ENCODE measurements at places on chromosomes 12 and 14.

GRCh38 chr12:111819191-111820158 is 22.6 kb upstream of the MAPKAPK5 start:
- no peak for DNase-seq

DNA sequence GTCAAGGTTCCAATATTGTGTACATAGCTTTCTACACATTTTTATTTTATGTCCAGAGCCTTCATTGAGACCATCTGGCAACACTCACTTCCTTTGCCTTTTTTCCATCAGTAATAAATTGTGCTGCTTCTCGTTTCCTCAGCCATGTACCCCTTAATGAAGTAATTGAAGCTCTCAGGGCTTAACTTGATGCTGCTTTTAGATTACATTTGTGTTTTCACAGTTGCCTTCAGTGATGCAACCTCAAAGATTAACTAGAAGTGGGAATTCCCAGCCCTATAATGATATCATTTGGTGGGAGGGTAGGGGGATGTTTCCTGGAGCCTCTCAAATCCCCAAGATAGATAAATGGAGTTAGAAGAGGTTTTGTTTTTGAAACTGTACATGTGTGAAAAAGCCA is 80.2 kb upstream of the KRR1 start:
- DNase-seq, result no peak

DNA sequence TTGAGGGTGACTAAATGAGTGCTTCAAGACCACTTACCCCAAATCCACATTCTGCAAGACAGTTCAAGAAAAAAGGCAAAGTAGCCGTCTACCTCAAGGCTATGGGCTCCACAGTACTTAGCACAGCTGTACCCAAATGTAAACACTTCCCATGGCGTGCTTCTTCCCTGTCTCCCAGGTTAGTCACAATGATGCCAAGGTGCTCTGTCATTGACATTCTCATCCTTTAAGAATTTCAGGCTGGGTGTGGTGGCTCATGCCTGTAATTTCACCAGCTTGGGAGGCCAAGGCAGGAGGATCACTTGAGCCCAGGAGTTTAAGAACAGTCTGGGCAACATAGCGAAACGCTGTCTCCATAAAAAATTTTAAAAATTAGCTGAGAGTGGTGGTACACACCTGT is 51.2 kb upstream of the CERS5 start:
- DNase-seq, result no peak

- no peak for DNase-seq
Observed at GRCh38 chr14:72558721-72559120, 335.2 kb downstream of the DPF3 start.

DNA sequence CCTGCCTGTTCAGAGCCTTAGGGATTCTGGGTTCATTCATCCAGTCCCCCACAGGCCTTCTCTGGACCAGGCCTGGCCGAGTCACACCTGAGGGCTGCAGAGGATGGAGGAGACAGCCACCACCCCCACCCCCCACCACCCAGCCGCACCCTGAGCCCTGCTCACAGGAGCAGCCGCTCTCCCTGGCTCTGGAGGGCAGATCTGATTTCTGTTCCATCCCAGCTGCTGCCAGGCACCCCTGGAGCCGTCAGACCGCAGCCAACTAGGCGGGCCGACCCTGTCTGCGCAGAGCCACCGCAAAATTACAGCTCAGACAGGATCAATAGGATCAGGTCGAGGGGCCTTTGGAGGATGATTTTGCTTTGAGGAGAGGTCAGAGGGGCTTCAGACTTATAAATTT is 154.6 kb upstream of the MYL2 start:
- DNase-seq, result no peak

DNA sequence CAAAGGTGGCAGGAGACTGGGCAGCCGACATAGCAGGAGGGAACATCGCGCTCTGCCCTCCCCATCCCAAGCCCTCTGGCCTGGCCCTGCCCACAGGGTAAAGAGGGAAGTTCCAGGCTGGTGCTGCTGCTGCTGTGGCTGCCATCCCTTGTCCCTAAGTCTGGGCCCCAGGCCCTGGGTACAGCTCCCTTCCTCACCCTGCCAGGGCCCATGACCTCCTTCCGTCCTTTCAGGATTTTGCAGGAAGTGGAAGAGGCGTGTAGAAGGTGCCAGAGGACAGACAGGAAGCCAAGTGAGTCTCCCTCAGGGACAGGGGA is 14.7 kb upstream of the NCOR2 start:
- no peak for DNase-seq

GRCh38 chr14:102872020-102872419 is 50.4 kb upstream of the AMN start:
- no peak for DNase-seq

- no peak for DNase-seq
Observed at GRCh38 chr14:51719955-51720354, 68.2 kb downstream of the FRMD6 start.

- DNase-seq, result no peak
Observed at GRCh38 chr14:26216786-26217185, 381.0 kb downstream of the NOVA1 start.

DNA sequence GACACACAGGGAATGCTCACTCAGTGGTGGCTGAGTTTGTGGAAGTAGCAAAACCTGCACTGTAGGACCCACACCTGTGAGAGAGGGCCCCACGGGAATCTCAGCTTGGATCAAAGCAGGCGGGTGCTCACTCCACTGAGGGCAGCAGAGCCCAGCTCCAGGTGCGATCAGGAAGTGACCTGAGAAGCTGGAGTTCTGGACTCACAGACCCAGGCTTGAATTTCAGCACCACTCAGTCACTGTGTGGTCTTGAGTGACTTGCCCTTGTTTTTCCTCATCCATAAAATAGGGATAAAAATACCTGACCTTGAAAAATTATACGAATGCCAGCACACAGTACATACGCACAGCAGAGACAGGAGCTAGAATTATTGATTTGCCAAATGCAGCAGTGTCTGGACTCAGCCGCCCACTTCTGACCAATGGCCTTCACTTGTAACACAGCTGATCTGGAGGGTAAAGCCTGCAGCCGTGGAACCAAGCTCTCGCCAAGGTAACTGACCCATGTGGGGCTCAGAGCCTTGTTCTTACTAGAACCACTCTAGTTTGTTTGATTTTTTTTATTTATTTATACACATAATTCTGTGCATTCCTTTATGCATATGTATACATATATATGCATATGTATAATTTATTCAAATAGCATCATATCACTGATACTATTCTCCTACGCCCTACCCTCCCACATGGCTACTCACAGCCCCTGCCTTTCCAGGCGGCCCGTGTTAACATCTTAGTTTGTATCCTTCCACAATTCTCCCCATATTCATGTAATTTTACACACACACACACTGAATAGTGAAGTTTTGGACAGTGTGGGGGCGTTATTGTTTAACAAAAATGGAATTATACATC is 53.9 kb downstream of the DPF3 start:
- DNase-seq, result no peak

- no peak for DNase-seq
Observed at GRCh38 chr14:102283631-102284129, 21.3 kb downstream of the MOK start.

DNA sequence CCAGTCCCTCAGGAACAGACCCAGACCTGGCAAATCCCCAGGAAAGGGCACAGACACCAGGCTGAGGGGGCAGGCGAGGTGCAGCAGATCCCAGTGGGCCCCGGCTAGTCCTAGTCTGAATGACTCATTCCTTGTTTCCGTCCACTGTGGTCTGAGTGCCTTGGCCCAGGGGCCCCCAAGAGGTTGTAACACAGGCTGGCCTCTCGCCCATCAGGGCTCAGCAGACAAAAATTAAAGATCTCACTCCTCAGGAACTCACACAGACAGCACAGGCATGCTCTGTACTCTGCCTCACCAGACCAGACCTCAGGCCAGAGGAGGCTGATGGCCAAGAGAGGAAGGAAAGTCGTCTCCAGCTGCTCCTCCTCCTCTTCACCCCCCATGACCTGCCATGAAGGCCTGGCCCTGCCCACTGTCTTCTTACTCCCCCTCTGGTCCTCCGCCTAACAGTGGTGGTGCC is 7.7 kb upstream of the LTBP2 start:
- DNase-seq, result no peak

- no peak for DNase-seq
Observed at GRCh38 chr14:105119408-105120025, 49.1 kb downstream of the JAG2 start.

DNA sequence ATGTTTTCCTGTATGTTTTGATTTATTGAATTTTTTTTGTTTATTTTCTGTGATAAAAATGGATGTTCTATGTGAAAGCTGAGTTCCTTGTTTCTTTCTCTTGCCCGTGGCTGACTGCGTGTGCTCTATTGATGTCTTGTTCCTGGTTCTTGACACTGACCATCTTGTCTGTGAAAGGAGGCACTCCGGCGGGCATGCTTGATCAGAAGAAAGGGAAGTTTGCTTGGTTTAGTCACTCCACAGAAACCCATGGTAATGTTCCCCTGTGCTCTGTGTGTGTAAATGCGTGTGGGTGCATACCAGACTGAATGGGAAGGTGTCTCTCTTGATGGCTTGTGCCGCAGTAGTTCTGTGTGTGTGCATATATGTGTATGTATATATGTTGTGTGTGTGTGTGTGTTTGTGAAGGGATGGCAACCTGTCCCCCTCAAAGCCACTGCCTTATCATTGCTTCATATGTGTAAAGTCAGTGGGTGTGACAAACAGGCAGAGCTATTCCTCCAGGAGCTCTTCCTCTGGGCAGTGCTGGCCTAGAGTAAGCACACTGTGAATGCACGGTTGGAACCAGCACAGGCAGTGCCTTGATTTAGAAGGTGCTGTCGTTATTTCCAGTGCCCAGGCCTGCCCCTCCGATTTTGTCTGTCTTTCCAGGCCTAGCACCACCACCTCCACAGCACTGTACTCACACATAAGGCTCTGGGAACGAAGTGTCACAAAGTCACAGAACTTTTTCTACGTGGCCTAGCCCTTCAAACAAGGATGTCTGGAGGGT is 247.3 kb upstream of the FKBP4 start:
- DNase-seq, result no peak

GRCh38 chr14:50388256-50388931 is 8.3 kb downstream of the CDKL1 start:
- no peak for DNase-seq

DNA sequence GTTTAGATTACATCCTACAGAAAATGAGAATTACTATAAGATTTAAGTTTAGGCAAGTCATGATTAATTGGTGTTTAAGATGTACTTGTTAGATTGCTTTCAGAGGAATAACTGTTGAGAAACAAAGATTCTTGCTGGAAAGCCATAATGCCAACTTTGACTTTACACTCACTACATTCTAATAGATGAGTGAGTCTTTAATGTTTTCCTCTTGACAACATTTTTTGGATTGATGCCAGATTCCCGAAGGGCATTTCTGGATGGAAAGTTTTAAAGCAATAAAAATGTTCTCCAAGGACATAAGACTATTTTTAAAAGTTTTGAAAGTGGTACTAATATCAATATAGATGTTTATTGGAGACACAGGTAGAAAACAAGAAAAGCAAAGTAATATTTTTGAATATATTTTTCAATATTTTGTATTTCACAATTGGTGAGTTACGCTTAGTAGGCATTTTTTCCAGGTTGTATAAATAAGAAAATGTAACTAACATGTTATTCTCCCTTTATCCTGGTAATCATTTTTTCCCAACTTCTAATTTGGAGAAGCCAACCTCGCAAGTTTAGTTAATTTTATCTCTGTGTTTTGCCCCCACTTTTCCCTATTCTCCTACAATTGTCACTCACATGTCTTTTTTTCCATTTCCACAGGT is 307.3 kb downstream of the CEP128 start:
- DNase-seq, result no peak

- DNase-seq, result no peak
Observed at GRCh38 chr14:75059642-75060041, 4.2 kb downstream of the ACYP1 start.

DNA sequence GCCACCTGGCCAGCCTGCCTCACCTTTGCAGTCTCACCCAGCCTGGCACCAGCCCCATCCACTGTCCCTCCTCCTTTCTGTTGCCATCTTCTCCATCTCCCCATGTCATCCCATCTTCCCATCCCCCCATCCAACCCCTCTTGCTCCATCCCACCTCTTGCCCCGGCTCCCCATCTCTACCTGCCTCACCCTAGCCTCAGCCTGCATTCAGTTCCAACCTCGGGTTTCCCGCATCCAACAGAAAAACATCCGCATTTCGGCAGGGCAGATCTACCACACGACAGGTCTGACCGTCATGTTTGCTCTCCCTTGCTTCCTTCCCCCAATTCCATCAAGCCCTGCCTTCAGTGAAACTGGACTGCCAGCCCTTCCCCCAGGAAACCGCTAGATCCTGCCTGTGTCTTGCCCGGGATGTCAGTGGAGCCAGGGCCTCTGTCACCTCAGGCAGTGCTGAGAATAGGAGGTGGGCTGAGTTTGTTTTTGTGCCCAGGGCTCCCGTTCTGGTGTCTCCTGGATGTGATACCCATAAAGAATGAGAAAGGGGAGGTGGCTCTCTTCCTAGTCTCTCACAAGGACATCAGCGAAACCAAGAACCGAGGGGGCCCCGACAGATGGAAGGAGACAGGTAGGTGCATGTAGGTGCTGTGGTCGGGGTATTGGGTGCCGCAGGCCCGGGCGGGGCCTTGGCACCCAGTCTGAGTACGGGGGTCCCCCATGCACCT is 2.5 kb downstream of the KCNH3 start:
- DNase-seq, result no peak

- no peak for DNase-seq
Observed at GRCh38 chr12:80470403-80470802, 26.4 kb downstream of the PTPRQ start.

DNA sequence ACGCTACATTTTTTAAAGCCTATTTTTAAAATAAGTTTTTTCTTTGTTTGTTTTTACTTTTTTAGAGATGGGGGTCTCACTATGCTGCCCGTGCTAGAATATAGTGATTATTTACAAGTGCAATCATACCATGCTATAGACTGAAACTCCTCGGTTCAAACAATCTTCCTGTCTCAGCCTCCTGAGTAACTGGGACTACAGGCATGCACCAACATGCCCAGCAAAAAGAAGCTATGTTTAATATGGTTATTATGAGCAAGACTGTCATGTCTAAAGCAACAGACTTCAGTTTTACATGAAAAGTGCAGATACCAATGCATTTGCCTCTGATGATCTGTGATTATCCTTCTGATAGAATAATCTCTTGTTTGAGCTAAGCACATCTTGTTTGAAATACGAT is 45.6 kb upstream of the SGPP1 start:
- DNase-seq, result no peak

DNA sequence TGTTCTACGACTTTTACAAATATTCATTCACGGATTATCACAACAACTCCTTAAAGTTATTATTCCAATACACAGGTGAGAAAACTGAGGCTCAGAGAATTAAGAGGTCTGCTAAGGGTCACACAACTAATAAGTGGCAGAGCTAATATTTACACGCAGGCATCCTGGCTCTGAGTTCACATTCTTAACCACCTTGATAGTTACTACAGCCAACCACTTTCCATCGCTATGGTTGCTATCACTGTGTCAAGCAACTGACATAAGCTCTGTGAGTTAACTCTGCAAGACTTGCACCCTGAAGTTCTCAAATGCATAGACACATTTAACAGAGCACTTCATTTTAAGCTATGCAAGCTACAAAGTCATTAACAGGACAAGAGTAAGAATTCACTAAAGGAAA is 3.7 kb downstream of the GLT8D2 start:
- DNase-seq, result no peak
